ENCODE measurements at places on chromosomes 16 and 17. TPM values are rescaled to one million over a fixed set of nuclear protein-coding genes. Genes with fewer than 3 reads are reported as not detected.

GRCh38 chr17:45792437-45792836, 8.3 kb downstream of the CRHR1 start:
- no peak for DNase-seq

- peak; percentile 68 for DNase-seq
These were observed at the start of gene RNF157 for GRCh38 chr17:76240461-76241203. TSS of gene RNF157 (minus strand) at chr17:76240493. CDS start at chr17:76240240, 253 bp downstream.

DNA sequence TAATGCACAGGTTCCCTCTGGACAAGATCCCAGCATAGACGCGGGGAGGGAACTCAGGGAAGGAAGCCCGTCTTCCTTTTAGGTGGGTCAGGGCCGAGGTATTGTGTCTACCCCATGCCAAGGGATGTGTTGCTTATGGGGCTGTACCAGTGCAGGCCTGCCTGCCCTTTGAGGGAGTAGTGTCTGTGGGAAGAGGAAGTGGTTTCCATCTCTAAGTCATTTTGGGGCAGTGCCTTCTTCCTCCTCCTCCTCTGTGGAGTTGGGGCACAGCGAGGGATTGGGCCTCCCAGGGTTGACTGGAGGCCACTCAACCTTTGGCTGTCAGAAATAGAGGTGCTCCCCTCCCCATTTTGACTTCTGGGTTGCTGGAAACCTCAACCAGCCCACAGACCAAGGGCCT, 26.5 kb downstream of the GJD3 start:
- DNase-seq, result no peak

LSM12 gene
- 59.3 TPM for total RNA-seq

RGS9 gene
- total RNA-seq, result 6.0 TPM

NPIPB6 gene
- total RNA-seq, result 1.1 TPM

DNA sequence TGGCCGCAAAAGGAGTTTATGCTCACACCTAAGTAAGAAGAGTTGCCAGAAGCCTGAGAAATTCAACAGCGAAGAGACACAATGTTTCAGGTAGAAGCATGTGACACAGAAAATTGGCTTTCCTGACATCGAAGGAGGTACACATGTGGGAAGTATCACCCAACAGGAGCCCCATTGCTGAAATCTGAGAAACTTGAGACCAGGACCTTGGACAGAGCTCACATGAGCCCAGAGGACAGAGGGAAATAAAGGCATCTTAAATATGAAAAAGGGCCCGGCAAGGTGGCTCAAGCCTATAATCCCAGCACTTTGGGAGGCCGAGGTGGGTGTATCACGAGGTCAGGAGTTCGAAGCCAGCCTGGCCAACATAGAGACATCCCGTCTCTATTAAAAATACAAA, 304.1 kb upstream of the C16orf82 start:
- DNase-seq, result no peak

RNF227 gene
- 4.5 TPM for total RNA-seq

GRCh38 chr17:44083250-44083849, 12.8 kb downstream of the G6PC3 start:
- no peak for DNase-seq
